ENCODE measurements at places on chromosomes 1 and 21. TPM values are rescaled to one million over a fixed set of nuclear protein-coding genes. Genes with fewer than 3 reads are reported as not detected.

GRCh38 chr1:229102741-229103391 lies 168.0 kb upstream of the RAB4A start:
- H3K4me1 ChIP-seq: peaks cover 32% of the 10 kb centered on the region
- peak overlapping the region; percentile 22 for H3K27ac ChIP-seq
- H3K4me3 ChIP-seq: no peak overlapping the region
- DNase-seq: no peak

DNA sequence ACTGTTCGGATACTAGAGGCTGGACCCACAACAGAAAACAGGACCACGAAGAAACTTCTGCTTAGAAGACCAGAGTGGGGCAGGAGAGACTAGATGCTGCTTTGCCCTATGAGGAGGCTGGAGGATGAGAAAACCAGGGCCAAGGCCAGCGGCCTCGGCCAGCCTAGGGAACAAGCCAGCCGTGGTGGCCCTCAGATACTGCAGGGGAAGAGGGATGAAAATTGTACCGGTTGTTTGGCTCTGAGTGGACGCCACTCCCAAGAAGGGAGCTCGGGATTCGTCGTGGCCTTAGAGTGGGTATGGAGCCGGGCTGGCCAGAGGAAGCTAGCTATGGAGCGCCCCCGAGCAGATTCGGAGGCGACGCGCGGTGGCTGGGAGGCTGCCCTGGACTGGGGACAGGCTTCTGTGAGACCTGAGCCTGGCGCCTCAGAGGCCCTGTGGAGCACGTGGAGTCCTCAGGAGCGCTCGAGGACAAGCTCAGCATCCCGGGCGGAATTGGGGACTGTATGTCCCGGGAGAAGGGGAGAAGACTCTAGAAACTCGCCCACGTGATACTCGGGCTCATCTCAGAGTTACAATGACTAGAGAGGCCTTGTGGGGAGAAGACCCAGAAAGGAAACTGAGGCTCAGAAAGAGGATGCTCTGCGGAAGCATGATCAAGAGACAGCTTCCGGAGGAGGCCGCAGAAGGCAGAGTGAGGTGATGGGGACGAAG lies 2.8 kb downstream of the PRRX1 start:
- no peaks in the 10 kb centered on the region for H3K36me3 ChIP-seq
- peaks cover 99% of the 10 kb centered on the region for H3K27me3 ChIP-seq
- H3K27ac ChIP-seq: no peak overlapping the region
- peaks cover 29% of the 10 kb centered on the region for H3K4me1 ChIP-seq
- H3K4me3 ChIP-seq: no peak overlapping the region

- H3K4me1 ChIP-seq: no peaks in the 10 kb centered on the region
- peaks cover 19% of the 10 kb centered on the region for H3K27me3 ChIP-seq
- no peak for DNase-seq
- no peak overlapping the region for H3K4me3 ChIP-seq
- no peak overlapping the region for H3K27ac ChIP-seq
Observed at GRCh38 chr1:10639775-10640578, 156.5 kb downstream of the CASZ1 start.

GRCh38 chr1:84121360-84121759 lies 22.7 kb upstream of the PRKACB start:
- peaks cover 22% of the 10 kb centered on the region for H3K4me1 ChIP-seq
- H3K27me3 ChIP-seq: no peaks in the 10 kb centered on the region
- no peak for DNase-seq
- H3K4me3 ChIP-seq: no peak overlapping the region

- peaks cover 53% of the 10 kb centered on the region for H3K27me3 ChIP-seq
- peak overlapping the region; percentile 83 for H3K4me3 ChIP-seq
- peak; percentile 37 for DNase-seq
Observed at GRCh38 chr1:226223786-226224244, 351 bp downstream of the MIXL1 start.

GRCh38 chr1:224435999-224436398 lies 1.4 kb upstream of the WDR26 start:
- H3K4me3 ChIP-seq: peak overlapping the region; percentile 94
- H3K27ac ChIP-seq: peak overlapping the region; percentile 9
- peaks cover 2% of the 10 kb centered on the region for H3K36me3 ChIP-seq
- no peak for DNase-seq
- no peaks in the 10 kb centered on the region for H3K27me3 ChIP-seq
- H3K4me1 ChIP-seq: peaks cover 37% of the 10 kb centered on the region

DNA sequence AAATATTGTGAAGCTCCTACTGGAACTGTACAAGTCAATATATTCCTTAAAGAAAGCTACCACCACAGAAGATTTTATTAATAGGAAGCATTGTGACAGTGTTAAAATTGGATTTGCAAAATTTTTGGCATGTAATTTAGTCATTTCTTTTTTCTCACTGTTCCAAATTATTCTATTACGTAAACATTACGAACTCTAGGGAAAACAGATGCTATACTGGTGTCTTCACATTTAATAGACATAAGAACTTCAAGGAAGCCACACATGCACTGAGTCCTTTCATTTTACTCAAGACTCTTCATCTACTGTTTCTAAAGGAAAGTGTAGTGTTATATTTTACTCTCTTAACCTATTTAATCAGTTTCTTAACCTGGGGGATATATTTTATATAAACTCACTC lies 135.4 kb downstream of the HMCN1 start:
- no peak for DNase-seq
- H3K27me3 ChIP-seq: no peaks in the 10 kb centered on the region
- H3K4me3 ChIP-seq: no peak overlapping the region
- no peak overlapping the region for H3K27ac ChIP-seq
- no peaks in the 10 kb centered on the region for H3K36me3 ChIP-seq

- no peak overlapping the region for H3K4me3 ChIP-seq
- no peak overlapping the region for H3K27ac ChIP-seq
- DNase-seq: no peak
- H3K4me1 ChIP-seq: no peaks in the 10 kb centered on the region
- peaks cover 7% of the 10 kb centered on the region for H3K36me3 ChIP-seq
- no peaks in the 10 kb centered on the region for H3K27me3 ChIP-seq
Observed at GRCh38 chr1:160520999-160521398, 2.1 kb downstream of the SLAMF6 start.

The SPATC1L gene
- total RNA-seq: 32.8 TPM

The PTPRU gene
- 74.0 TPM for total RNA-seq

The RAB7B gene
- 0.13 TPM for total RNA-seq

DNA sequence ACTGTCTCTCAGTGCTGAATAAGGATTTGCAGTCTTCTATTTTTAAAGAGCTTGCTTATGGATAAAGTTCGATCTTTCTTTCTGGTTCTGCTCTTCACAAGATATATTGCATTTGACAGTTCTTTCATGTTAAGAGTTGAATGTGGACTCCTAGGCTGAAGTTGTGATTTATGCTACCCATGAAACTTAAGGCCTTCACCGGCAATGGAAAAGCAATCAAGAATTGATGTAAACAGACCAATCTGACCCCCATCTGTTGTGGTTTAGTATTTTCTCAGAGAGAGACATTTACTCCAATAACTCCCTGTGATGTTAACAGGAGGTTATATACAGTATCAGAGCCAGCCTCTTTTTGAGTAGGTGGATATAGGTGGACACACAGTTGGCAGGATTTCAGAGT lies 165.8 kb downstream of the PAPPA2 start:
- H3K27me3 ChIP-seq: no peaks in the 10 kb centered on the region
- H3K4me3 ChIP-seq: no peak overlapping the region
- H3K27ac ChIP-seq: no peak overlapping the region
- no peaks in the 10 kb centered on the region for H3K36me3 ChIP-seq

DNA sequence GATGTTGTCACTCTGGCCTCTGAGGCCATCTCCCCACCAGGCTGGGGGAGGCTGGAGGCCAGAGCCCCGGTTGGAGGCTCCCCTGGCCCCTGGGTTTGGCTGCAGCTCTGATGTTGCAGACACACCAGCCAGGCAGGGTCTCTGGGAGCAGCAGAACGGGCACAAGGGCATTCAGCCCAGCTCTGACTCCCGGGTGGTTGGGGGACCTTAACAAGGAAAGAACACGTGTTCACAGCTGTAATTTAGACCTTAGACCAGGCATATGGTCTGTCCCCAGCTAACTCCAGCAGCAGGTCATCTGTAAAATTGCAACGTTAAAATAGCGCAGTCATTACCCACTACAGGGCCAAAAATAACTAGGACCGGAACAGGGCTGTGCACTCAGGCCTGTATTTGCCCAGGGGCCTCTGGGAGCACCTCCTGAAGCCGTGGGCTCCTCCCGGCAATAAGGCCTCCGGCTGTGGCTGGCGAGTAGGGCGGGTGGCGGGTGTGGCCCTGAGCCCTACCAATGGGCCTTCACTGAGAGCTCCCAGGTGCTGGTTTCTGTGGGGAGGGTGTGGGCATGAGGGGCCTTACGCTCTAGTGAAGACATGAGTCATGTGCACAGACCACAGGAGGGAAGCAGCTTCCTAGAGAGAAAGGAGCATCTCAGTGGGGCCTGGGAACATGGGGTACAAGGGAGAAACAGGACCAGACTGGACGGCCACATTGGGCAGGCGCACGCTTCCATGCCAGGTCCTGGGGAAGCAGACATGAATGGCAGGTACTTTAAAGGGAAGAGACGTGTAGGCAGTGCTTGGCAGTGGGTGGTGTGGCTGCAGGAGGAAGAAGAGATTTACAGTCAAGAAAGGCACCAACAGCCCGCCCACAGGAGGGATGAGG lies 6.1 kb downstream of the LDLRAP1 start:
- no peaks in the 10 kb centered on the region for H3K27me3 ChIP-seq
- no peak overlapping the region for H3K4me3 ChIP-seq
- peak overlapping the region; percentile 70 for H3K27ac ChIP-seq
- H3K4me1 ChIP-seq: peaks cover 2% of the 10 kb centered on the region

DNA sequence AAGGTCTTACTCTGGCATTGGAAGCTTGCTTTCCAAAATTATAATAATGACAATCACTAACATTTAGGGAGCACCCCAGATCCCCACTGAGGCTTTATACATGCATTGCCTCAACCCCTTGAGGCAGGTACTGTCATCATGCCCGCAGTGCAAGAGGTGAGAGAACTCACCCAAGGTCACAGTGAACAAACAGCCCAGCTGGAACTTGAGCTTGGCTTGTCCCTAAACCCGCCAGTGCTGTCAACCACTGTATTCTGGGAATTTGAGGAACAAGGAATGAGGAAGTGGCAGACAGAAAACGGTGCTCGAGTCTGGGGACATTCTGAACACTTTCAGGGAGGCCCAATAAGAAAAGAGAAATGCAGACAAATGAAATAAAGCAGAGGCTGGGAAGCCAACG lies 34.6 kb upstream of the TLR5 start:
- no peaks in the 10 kb centered on the region for H3K36me3 ChIP-seq
- peak overlapping the region; percentile 14 for H3K27ac ChIP-seq
- no peak for DNase-seq

GRCh38 chr1:234216116-234216703 lies 157.0 kb upstream of the COA6 start:
- H3K27me3 ChIP-seq: peaks cover 23% of the 10 kb centered on the region
- no peak overlapping the region for H3K4me3 ChIP-seq
- no peaks in the 10 kb centered on the region for H3K36me3 ChIP-seq
- H3K4me1 ChIP-seq: peaks cover 3% of the 10 kb centered on the region

- DNase-seq: no peak
- peaks cover 5% of the 10 kb centered on the region for H3K36me3 ChIP-seq
- H3K27me3 ChIP-seq: peaks cover 69% of the 10 kb centered on the region
- H3K4me1 ChIP-seq: no peaks in the 10 kb centered on the region
Observed at GRCh38 chr1:223752721-223753515, 40.6 kb downstream of the CAPN2 start.

The ELOVL1 gene
- total RNA-seq: 50.8 TPM

DNA sequence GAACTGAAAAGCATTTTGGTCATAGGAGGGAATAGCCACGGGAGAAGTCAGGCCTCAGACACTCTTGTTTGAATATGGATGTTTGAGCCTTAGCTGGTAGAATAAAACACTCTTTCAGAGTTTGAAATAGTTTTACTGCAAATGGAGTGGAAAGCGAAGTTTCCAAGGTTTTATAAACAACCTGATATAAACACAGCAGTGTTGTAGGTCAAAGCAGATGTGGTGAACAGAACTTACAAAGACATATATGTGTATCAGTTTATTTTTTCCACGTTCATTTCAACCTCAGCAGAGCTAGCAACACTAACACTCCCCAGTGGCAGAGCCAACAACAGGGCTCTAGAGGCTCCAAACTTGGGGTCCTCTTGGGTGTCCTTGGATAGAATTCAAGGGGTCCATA lies 89.9 kb downstream of the WLS start:
- H3K27me3 ChIP-seq: no peaks in the 10 kb centered on the region
- peak overlapping the region; percentile 31 for H3K27ac ChIP-seq
- H3K4me3 ChIP-seq: no peak overlapping the region
- H3K36me3 ChIP-seq: peaks cover 16% of the 10 kb centered on the region
- DNase-seq: no peak

The SELP gene
- not detected for total RNA-seq

The FAM177B gene
- not detected for total RNA-seq

- H3K27ac ChIP-seq: no peak overlapping the region
- peaks cover 7% of the 10 kb centered on the region for H3K4me1 ChIP-seq
- no peak for DNase-seq
- H3K27me3 ChIP-seq: no peaks in the 10 kb centered on the region
- no peak overlapping the region for H3K4me3 ChIP-seq
Observed at GRCh38 chr21:15850645-15851044, 120.9 kb downstream of the USP25 start.

DNA sequence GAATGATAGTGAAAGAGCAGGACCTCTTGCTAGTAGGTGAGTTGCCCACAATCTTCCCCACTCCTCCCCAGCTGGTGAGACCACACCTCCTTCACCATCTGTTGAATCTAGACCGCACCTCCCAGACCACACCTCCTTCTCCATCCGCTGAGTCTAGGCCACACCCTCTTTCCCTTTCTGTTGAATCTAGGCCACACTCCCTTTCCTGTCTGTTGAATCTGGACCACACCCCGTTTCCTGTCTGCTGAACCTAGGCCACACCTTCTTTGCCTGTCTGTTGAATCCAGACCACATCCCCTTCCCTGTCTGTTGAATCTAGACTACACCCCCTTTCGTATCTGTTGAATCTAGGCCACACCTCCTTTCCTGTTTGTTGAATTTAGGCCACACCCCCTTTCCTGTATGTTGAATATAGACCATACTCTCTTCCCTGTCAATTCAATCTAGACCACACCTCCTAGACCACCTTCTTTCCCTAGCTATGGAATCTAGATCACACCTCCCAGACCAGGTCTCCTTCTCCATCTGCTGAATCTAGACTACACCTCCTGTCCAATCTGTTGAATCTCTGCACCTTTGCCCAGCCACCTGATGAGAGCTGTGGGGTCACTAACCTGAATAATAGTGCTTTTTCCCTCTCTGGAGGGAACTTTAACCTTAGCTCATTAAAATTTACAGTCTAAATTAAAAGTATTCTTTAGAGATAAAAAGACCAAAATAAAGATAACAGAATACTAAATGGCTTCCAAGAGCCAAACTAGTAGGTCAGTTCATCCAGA lies 116.3 kb downstream of the DAB1 start:
- H3K4me1 ChIP-seq: peaks cover 27% of the 10 kb centered on the region
- no peak overlapping the region for H3K4me3 ChIP-seq
- H3K27ac ChIP-seq: no peak overlapping the region
- peaks cover 8% of the 10 kb centered on the region for H3K27me3 ChIP-seq

- H3K4me3 ChIP-seq: no peak overlapping the region
- peak; percentile 31 for DNase-seq
- H3K36me3 ChIP-seq: no peaks in the 10 kb centered on the region
- H3K27ac ChIP-seq: peak overlapping the region; percentile 83
- no peaks in the 10 kb centered on the region for H3K4me1 ChIP-seq
Observed at GRCh38 chr1:33634806-33635205, 162.4 kb downstream of the ZSCAN20 start.

- no peaks in the 10 kb centered on the region for H3K36me3 ChIP-seq
- H3K27me3 ChIP-seq: peaks cover 18% of the 10 kb centered on the region
- no peak overlapping the region for H3K27ac ChIP-seq
- no peak overlapping the region for H3K4me3 ChIP-seq
- peaks cover 16% of the 10 kb centered on the region for H3K4me1 ChIP-seq
Observed at GRCh38 chr1:94110946-94111740, 9.8 kb downstream of the ABCA4 start.

- no peak overlapping the region for H3K27ac ChIP-seq
- no peaks in the 10 kb centered on the region for H3K27me3 ChIP-seq
- H3K36me3 ChIP-seq: peaks cover 5% of the 10 kb centered on the region
- H3K4me3 ChIP-seq: no peak overlapping the region
- DNase-seq: no peak
Observed at GRCh38 chr1:16621300-16621658, 7.9 kb upstream of the NBPF1 start.

The GBP3 gene
- total RNA-seq: not detected

All from progenitor cell of endocrine pancreas (in vitro differentiated cells).